Cerebellar nuclear complex (tissue), 1 donor: ENCODE measurements at places on chromosomes 11 and 22.

GRCh38 chr22:35399114-35399677, 744 bp upstream of the MCM5 start:
- no peak for DNase-seq

DNA sequence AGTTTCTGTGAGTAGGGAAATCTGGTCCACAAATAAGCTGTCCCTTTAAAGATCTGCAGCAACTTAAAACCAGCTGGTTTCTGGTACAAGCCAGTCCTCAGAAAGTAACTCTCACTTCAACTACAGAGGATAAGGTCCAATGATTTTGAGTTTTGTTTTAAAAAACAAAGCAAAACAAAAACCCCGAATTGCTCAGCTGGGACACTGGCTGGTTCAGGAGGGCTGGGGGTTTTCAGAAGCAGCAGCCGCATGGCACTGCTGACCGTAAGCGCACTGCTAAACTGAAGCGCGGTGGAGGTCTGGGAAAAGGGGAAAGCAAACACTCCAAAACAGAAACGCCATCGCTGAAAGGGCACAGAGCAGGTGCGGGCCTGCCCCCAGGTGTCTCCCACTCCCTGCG, 59.7 kb downstream of the MICAL3 start:
- DNase-seq: no peak

DNA sequence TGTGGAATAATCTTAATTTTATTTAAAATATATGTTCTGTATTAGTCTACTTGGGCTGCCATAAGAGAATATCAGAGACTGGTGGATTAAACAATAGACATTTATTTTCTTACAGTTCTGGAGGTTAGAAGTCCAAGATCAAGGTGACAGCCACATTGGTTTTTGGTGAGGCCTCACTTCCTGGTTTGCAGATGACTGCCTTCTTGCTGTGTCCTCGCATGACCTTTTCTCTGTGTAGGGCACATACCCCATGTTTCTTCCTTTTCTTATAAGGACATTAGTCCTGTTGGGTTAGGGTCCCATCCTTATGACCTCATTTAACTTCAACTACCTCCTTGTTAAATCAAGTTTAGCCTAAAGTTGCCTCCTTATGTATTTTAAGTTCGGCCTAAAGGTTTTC, 202.7 kb upstream of the MPPED2 start:
- DNase-seq: no peak

- DNase-seq: no peak
Measured at GRCh38 chr11:71335371-71335770, 83.0 kb upstream of the SHANK2 start.

DNA sequence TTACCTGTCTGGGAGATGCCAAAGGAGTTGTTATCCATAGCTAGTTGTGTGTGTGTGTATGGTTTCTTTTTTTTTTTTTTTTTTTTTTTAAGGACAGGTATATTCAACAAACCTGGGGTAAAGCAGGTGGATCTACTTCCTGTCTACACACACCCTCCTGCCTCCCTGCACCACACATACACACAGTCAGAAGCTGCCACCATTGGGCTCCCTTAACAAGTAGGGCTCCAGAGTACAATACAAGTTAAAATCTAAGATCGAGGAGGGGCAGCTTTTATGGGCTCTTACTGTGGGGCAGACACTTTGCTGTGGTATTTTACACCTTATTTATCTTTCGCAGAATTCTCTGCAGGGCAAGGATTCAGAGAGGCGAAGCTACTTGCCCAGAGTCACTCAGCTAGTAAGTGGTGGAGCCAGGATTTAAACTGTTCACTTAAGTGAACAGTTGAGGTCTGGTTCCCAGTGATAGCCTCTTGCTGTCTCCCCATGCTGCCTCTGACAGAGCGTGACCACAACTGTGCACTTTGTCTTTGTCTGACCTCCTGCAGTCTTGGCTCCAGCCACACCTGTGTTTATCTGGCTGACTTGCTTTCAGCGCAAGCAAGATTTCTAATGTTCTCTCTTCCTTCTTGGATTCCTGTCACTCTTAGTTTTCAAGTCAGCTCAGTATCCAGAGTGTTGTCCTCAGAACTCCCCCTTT, 135.0 kb downstream of the CSNK2A3 start:
- DNase-seq: no peak

GRCh38 chr11:122045181-122045586, 70.8 kb downstream of the BLID start:
- DNase-seq: no peak

GRCh38 chr11:116614306-116615210, 158.2 kb downstream of the BUD13 start:
- no peak for DNase-seq

DNA sequence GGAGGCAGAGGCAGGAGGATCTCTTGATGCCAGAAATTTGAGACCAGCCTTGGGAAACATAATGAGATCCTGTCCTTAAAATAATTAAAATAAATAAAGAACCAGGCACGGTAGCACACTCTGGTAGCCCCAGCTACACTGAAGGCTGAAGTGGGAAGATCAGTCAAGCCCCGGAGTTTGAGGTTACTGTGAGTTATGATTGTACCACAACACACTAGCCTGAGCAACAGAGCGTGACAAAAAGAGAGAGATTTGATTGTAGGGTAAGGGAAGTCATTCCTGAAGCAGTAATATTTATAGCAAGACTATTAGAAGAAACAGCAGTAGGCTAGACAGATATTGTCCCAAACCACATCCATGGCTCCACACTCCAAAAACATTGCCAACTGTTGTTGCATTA, 1408.4 kb upstream of the TENM4 start:
- DNase-seq: no peak

DNA sequence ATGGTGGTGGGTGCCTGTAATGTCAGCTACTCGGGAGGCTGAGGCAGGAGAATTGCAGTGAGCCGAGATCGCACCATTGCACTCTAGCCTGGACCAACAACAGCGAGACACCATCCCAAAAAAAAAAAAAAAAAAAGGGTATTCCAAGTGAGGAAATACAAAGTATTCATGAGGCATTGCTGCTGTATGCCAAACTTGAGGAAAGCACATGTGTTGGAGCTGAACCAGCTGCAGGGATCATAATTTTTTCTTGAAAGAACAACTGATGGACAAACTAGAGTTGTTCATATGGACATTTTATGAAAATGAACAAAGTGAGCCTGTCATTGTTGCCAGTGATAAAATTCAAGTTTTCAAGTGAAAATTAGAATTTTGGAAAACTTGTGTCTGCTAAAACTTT, 15.8 kb downstream of the MARK2 start:
- no peak for DNase-seq
